ENCODE measurements at places on chromosomes 12 and 14.

DNA sequence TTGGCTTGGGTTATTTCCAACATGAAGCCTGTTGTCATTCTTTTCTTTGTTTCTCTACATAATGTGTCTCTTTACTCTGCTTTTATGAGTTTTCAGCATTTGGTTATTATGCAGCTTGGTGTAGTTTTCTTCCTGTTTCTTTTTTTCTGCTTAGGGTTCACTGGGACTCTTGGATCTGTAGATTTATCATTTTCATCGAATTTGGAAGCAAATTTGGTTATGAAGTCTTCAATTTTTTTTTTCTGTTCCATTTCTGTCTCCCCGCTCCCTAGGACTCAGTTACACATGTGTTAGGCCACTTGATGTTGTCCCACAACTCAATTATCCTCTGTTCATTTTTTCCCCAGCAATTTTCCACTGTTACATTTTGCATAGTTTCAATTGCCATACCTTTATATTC lies 13.8 kb upstream of the BEGAIN start:
- DNase-seq = no peak

GRCh38 chr12:47066278-47067025 lies 13.0 kb upstream of the PCED1B start:
- no peak for DNase-seq

DNA sequence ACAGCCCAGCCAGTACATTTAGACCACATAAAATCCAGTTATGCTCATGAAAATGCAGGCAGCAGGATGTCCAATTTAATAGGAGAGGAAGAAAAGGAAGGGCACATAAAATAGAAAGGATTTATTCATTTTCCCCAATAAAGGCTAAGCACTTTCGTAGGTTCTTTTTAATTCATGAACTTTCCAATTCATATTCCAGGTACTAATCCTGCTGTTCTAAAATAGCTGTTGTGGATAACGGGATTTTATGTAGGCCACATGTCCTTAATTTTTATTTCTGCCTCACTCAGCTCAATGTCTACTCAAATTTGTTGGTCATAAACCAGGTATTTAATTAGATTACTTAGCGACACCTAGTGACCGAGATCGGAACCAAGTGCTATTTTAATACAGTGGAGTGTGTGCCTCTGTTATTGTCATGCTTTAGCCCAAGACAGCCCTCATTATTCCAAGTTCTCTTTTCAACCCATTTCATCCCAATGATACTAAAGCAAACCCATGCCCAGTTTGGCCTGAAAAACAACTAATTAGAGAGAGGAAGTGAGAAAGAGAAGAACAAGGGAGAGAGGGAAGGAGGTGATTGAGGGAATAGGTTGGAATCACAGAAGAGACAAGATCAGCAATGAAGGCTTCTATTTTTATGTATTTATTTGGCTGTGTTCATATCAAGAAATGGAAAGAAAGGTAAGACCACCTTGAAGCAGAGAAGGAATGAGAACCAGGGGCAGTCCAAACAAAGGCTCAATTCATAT lies 45.9 kb upstream of the IFNG-AS1 start:
- DNase-seq = peak; percentile 12

- DNase-seq = no peak
These were observed 92.6 kb downstream of the RFLNA start for GRCh38 chr12:124387528-124387911.

GRCh38 chr12:1054117-1054870 lies 63.3 kb downstream of the ERC1 start:
- no peak for DNase-seq

DNA sequence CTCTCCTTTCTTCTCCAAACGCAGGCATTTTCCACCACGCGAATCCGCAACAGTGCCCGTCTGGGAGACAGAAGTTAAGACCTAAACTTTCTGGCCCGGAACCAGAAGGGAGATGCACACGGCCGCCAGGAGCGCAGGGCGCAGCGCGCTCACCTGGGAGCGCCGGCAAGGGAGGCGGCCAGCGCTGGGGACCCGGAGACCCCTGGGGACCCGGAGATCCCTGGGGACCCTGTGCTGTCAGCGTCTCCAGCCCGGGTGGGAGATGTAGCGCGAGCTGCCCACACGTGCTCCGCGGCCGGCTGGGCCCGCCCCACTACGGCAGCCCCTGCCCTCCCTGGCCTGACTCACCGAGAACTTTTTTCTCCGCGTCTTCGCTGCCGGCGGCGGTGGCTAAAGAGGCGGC lies 620 bp downstream of the YBX3 start:
- no peak for DNase-seq

GRCh38 chr12:90122681-90123080 lies 414.0 kb upstream of the ATP2B1 start:
- no peak for DNase-seq

DNA sequence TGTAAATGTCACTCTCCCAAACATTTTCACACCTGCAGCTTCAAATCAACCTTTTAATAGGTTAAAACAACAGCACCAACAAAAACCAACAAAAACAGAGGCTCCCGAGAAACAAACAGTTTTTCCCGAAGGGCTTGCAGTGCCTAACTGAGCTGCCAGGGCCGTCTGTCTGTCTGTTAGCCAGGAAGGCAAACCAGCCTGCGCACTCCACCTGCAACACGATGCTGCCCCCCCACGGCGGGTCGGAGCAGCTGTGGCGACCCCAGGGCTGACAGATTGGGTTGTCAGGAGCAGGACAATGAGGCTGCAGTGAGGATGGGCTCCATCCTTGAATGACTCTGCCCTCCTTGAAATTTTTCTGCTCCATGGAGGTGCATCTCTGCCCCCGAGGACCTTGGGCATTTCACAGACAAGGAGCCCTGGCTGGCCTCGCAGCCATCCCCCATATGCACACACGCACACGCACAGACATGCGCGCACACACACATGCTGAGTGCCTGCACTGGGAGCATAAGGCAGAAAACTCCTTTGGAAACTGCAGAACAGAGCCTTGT lies 2.6 kb downstream of the RTL1 start:
- no peak for DNase-seq

GRCh38 chr12:53466640-53467039 lies 14.7 kb downstream of the PCBP2 start:
- DNase-seq = no peak

- DNase-seq = no peak
These were observed 88.1 kb downstream of the ITPR2 start for GRCh38 chr12:26744697-26745440.

- no peak for DNase-seq
These were observed 43.3 kb upstream of the RASSF3 start for GRCh38 chr12:64566831-64567517.

GRCh38 chr12:108349278-108349688 lies 10.2 kb upstream of the CMKLR1 start:
- DNase-seq = no peak

GRCh38 chr14:56004786-56005185 lies 113.4 kb upstream of the PELI2 start:
- no peak for DNase-seq

DNA sequence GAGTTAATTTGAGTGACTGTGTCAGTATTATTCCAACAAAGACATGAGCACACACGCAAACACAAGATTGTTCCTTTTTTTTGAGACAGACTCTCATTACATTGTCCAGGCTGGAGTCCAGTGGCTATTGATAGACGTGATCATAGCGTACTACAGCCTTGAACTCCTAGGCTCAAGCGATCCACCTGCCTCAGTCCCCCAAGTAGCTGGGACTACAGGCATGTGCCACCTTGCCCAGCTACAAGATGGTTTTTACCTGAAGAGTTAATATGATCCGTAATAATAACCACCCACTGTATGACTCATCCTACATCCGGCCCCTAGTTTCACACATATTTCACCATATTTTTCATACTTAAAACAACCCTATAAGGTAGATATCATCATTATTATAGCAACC lies 26.8 kb downstream of the BCAT1 start:
- DNase-seq = peak; percentile 5

DNA sequence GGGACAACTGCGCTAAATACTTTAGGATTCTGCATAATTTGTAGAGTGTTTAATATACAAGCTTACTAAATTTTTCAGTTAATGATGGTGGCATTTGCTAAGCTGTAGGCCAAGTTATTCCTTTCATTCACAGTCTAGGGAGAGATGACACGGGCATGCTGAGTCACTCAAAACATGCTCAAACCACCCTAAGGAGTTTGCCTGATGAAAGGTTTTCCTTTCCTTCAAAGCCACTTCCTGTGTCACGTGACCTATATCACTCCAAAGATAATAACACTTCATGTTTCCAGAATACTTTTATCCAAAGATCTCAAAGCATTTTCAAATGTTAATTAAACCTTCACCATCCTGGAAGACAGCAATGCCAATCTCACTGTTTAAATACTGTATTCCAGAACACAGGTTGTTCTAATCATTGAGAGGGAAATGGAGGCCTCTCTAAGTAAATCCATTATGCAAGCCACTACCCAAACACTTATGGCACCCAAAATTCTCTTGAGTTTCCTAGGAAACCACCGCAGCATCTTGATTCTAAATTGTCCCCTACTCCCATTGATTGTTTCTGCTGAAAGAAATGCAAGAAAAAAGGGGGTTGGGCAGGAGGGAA lies 207.0 kb upstream of the CDKN3 start:
- no peak for DNase-seq

- no peak for DNase-seq
These were observed 99.1 kb upstream of the TMTC1 start for GRCh38 chr12:29882846-29883245.

- DNase-seq = no peak
These were observed 368.4 kb upstream of the E2F7 start for GRCh38 chr12:77433799-77434198.

GRCh38 chr14:105142651-105143450 lies 25.7 kb downstream of the JAG2 start:
- DNase-seq = no peak

- no peak for DNase-seq
These were observed 36.5 kb downstream of the SSH1 start for GRCh38 chr12:108820707-108821406.

DNA sequence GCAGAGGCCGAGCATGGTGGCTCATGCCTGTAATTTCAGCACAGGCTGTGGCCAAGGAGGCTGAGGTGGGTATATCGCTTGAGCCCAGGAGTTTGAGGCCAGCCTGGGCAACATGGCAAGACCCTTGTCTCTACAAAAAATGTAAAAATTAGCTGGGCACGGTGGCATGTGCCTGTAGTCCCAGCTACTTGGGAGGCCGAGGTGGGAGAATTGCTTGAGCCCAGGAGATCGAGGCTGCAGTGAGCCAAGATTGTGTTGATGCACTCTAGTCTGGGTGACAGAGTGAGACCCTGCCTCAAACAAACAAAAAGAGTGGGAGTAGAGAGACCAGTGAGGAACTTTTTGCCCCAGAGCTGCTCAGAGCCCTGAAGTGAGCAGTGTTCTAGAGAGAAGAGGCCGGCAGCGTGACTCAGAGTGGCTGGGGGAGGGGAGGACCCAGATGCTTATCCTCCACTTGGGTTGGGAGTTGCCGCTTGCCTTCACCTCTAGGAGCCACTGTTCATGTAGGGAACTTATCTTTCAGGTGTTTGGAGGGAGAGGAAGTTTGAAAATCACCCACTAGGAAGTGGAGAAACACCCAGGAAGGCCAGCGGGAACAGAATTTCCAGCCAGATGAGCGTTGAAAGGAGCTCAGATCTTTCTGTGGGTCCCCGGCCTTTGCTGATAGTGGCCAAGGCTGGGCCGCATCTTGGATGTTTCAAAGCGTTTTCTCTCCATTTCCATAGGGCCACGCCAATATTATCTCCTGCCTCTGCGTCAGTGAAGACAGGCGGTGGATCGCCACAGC lies 15.3 kb downstream of the CFAP251 start:
- DNase-seq = no peak

- no peak for DNase-seq
These were observed 2.2 kb upstream of the BATF start for GRCh38 chr14:75519826-75520728.

DNA sequence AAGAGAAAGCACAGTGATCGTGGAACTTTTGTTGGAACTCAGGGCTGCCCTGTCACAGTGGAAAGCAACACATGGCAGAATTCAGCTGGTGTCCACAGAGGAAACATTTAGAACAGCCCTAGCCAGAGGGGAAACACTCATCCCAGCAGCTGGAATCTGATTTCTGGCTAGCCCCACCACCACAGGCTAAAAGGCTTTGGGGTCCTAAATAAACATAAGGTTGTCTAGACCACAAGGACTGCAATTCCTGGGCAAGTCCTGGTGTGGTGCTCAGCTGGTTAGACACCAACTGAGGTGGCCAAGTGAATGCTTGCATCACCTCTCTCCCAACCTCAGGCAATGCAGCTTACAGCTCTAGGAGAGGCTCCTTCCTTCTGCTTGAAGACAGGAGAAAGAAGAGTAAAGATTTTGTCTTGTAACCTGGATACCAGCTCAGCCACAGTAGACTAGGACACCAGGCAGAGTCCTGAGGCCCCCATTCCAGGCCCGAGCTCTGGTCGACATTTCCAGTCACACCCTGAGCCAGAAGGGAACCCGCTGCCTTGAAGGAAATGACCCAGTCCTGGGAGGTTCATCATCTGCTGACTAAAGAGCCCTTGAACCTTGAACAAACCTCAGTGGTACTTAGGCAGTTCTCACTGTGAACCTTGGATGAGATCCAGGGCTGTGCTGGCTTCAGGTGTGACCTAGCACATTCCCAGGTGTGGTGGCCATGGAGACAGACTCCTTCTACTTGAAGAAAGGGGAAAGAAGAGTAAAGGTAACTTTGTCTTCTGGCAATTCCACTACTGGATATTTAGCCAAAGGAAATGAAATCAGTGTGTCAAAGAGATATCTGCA lies 85.4 kb upstream of the PLXNC1 start:
- no peak for DNase-seq

DNA sequence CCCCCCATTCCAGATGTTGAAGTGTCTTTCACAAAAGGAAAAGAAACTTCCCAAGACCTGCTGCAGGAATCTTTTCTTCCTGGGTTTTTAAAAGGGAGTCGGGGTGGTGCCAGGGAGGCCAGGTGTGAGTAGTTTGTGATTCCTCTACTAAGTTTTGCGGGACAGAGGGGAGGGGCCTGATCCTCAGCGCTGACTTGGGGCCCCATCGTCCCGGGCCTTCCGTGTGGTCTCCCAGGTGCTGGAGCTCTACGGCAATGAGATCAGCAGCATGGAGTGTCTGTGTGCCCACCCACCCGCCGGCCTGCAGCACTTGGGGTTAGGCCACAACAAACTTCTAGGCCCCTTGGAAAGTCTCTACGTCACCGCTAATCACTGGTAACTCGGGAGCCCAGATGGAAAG lies 4.5 kb downstream of the LRRC43 start:
- DNase-seq = no peak

DNA sequence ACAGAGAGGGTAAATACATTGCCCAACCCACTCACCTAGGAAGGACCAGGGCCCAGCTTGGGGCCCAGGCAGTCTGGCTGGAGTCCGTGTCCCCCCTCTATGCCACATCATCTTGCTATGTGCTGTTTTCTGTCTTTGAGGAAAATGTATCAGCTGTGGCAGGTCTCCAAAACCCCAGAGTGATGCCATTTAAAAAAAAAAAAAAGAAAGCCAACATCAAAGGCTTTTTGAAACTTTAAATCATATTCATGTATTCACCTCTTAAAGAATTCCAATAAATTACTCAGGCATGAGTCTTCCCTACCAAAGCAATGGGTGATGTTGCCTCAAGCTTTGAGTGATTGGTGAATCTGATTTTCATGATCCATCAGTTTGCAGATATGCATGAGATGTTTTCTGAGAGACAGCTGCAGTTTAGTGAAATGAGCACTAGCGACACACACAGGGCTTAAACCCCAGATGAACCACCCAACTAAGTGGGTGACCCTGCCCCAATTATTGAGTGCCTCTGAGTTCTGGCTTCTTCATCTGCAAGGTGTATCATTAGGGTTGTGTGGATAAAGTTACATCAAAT lies 6.1 kb downstream of the KRT81 start:
- DNase-seq = no peak

Data from NK-92 treated with Interleukin-12 subunit alpha and Interleukin-12 subunit beta, amount 100 ng/mL, for 24 hours (cell line).